Bronchial epithelial cell (primary cell): ENCODE measurements at places on chromosomes 3 and 15. TPM values are rescaled to one million over a fixed set of nuclear protein-coding genes. Genes with fewer than 3 reads are reported as not detected.

DNA sequence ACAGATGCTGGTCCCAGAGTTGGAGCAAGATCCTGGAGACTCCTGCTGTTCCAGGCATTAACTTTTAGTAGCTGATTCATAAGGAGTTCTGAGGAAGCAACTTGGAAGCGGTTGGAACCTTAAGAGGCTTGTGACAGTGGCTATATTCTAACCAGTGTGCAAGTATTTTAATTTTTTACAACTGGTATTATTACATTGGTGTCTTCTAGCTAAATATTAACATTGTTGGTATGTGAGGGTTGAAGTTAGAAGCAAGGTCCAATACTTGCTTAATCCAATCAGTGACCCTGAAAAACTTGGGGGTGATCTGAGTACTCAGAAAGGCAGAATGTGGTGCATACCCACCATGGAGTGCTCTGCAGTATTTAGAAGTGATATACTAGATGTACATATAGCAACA is 1.5 kb upstream of the OR4F15 start:
- no peak for DNase-seq

- DNase-seq = no peak
These were observed 48.5 kb downstream of the MED12L start for GRCh38 chr3:151133917-151134450.

- DNase-seq = peak; percentile 77
These were observed 17.8 kb downstream of the ACKR2 start for GRCh38 chr3:42827023-42827422.

Gene C3orf70
- under 0.01 TPM in 1 of 2 replicates, not detected in the other for total RNA-seq

Gene DUOX1
- total RNA-seq = 13.2 and 37.0 TPM in 2 replicates
